ENCODE measurements at places on chromosomes 4 and X.
A peak's percentile ranks its signal among the peaks of the same experiment; 100 is the strongest.

DNA sequence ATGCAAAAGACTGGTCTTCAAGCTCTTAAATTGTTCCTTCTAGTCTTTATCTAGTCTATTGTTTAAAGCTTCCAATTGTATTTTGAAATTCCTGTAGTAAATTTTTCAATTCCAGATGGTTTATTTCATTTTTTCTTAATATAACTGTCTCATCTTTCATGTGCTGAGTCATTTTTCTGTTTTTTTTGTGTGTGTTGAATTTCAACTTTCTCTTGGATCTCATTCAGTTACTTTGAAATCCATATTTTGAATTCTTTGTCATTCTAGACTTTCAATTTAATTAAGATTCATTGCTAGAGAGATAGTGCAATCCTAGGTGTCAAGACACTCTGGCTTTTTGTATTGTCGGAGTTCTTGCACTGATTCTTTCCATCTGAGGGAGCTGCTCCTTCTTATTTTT is 128.0 kb upstream of the PRKG2 start:
- no peak for DNase-seq

- DNase-seq, result peak; percentile 96
Observed at GRCh38 chr4:123603165-123603564, 206.6 kb downstream of the SPRY1 start.

GRCh38 chrX:19785647-19786046 is 101.8 kb downstream of the SH3KBP1 start:
- no peak for DNase-seq

- DNase-seq, result no peak
Observed at GRCh38 chrX:119130911-119131310, 3.3 kb upstream of the KIAA1210 start.

- no peak for DNase-seq
Observed at GRCh38 chrX:44105228-44105913, 132.2 kb upstream of the NDP start.

GRCh38 chrX:32137525-32137924 is 1065.7 kb upstream of the FTHL17 start:
- no peak for DNase-seq

DNA sequence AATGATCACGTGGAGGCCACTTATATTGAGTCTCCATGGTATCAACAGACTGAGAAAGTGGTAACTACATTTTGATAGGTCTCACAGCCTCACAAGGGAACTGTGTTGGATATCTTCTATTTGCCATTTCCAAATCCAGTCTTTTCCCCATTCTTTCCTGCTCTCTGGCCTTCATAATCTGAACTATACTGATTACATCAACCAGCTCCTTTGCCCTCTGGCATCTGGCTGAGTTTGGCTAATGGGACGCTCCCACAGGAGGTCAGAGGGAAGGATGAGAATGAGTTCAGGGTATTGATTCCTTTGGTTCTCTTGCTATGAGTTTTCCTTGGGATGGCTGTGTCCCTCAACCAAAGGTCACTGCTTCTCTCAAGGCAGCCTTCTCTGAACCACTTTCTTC is 152.6 kb downstream of the RTL9 start:
- no peak for DNase-seq

- DNase-seq, result no peak
Observed at GRCh38 chr4:165203541-165204461, 3.6 kb upstream of the KLHL2 start.

GRCh38 chr4:21415728-21416127 is 532.8 kb downstream of the KCNIP4 start:
- DNase-seq, result no peak

- DNase-seq, result no peak
Observed at GRCh38 chr4:156976147-156976546, 4.5 kb upstream of the PDGFC start.

GRCh38 chr4:112735474-112735951 is 98.6 kb downstream of the LARP7 start:
- no peak for DNase-seq

GRCh38 chr4:991451-992296 is 1.5 kb downstream of the SLC26A1 start:
- DNase-seq, result no peak

DNA sequence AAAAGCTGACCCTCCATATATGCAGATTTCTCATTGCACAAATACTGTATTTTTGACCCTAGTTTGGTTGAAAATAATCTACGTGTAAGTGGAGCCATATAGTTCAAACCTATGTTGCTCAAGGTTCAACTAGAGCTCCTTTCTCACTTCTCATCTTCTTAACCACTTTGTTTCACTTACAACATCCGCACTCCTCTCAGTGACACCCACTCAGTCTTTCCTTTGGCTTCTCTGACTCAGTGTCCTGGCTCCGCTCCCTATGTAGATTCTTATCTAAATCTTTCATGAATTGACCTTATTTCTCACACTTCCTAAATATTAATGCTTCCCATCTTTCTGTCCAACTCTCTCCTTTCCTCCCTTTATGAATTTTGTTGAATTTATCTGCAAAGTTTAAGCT is 32.9 kb upstream of the DKK2 start:
- no peak for DNase-seq

DNA sequence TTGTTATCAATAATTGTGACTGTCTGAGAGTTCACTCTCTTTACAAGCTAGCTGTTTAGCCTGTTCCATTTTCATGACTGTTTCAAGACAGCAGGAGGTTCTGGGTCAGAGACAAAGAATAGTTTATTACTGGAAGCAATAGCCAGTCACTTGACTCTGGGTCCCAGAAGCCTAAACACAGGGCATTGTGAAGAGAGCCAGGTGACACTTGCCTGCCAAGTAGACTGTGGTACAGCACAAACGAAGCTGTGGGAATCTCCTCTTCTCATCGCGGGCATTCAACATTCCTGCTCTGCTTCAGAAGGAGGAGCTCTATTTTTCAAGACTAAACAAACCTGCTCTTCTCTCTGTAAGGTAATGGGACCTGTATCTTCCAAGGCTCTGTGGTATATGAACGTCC is 485.1 kb downstream of the TRIML1 start:
- no peak for DNase-seq

- DNase-seq, result no peak
Observed at GRCh38 chr4:63458010-63458409, 951.2 kb downstream of the TECRL start.

DNA sequence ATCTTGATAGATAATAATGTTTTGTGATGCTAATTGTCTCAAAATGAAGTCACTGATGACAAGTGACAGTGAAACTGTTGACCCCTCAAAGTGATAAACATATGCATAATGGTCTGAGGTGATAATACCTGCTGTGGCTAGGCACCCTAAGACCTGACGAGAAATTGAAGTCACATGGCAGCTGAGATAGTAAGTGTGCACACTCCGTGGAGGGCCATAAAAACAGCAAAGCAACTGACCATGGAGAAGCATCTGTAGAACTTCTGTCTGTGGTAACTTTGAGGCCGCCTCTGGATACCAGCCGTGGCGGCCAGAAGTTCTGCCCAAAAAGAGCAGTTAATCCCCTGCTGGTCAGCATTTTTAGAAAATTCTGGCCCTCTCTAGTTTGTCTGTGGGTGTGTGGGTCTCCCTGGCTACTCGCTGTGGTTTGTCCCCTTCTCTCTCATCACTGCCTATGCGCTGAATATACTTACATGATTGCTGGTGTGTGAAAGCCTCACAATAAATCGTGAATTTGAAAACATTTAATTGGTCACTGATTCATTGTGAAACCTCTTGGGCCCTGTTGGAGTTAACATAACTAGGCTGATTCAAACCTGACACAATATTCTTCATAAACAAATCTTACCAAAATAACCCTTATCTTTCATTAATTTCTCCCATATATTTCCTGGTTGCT is 50.6 kb downstream of the CCDC149 start:
- DNase-seq, result no peak

- DNase-seq, result no peak
Observed at GRCh38 chr4:47617607-47618006, 132.5 kb downstream of the ATP10D start.

- DNase-seq, result no peak
Observed at GRCh38 chr4:154560419-154560801, 2.4 kb upstream of the FGB start.

DNA sequence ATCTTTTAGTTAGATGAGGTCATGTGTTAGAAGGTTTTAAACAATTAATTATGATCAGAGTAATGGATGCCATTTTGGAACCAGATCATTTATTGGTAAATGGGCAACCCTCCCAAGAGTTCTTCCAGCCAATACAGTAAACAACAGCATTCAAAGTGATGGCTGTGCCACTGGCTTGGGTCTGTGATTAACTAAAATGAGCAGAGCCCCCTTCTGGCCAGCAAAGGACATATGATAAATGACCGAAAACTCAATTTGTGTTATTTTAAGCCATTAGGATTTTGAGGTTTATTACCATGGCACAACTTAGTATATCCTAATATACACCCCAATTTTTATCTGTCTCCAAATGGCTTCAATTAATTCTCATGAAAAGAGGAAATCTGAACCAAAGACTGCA is 90.8 kb upstream of the NPFFR2 start:
- peak; percentile 11 for DNase-seq
